ENCODE measurements at places on chromosomes 6 and 20. TPM values are rescaled to one million over a fixed set of nuclear protein-coding genes. Genes with fewer than 3 reads are reported as not detected.

SUMO4 gene
- 0.63 TPM for total RNA-seq

TENT5A gene
- 30.0 TPM for total RNA-seq

LGSN gene
- not detected for total RNA-seq

EDN1 gene
- 2.7 TPM for total RNA-seq

NTSR1 gene
- not detected for total RNA-seq

VSX1 gene
- 0.38 TPM for total RNA-seq

C6orf52 gene
- total RNA-seq, result not detected

DNA sequence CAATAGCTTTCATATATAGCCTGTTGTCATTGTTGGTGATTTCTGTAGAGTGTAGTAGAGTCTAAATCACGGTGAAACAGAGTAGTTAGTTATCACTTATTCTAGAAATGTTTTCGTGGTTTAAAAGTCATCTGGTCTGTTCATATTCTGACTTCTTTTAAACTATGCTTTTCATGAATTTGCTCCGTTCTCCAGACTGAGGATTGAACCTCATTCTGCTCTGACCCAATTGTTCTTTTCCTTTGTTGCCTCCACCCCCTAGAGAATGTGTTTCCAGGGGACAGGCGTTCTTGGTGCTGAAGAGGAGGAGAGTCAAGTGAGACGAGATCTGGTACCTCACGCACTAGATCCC is 748 bp upstream of the ZNF292 start:
- DNase-seq, result no peak

DNA sequence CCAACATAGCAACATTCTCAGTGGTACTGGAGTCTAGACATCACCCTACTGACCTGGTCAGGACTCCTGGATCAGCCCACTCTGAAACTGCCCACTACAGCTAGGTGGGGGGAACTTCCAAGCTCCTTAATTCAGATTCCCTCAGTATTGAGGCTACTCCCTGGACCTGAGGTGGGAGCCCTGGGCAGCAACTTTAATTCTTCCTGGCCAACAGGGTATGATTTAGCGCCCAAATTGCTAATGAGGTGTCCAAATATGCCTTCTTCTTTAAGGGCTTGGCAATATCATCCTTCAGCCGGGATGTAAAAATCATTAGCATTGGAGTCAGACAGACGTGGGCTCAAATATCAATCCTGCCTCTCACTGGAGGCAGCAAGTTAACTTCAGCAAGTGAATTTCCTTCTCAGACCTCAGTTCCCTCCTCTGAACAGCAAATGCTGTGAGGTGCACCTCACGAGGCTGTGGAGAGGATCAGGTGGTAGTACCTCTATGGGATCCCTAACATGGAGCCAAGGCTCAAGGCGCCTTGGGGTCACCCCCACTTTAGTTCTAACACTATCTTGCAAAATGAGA is 27.6 kb downstream of the NEDD9 start:
- no peak for DNase-seq

DNA sequence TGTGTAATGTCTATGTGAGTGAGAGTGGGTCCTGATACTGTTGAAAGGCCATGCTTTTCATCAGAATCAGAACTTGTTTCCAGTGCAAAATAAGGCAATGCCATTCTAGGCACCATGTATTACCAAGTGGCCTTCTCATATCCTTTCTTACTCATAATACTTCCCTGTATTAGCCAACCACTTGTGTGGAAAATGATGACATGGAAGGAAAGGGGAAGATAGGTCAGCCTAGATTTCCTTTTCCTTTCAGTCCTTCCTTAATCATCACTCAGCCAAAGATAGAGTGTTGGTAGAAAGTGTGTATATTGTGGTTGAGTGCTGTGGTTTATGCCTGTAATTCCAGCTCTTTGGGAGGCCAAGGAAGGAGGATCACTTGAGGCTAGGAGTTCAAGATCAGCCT is 158.6 kb upstream of the PREP start:
- DNase-seq, result no peak

GRCh38 chr6:6865611-6866010 is 242.2 kb upstream of the RREB1 start:
- DNase-seq, result no peak

GRCh38 chr20:61281286-61281795 is 29.3 kb downstream of the CDH4 start:
- DNase-seq, result no peak

- no peak for DNase-seq
Measured at GRCh38 chr6:38169977-38170526, 350.5 kb downstream of the ZFAND3 start.
